ENCODE measurements at places on chromosomes 16 and 17.

DNA sequence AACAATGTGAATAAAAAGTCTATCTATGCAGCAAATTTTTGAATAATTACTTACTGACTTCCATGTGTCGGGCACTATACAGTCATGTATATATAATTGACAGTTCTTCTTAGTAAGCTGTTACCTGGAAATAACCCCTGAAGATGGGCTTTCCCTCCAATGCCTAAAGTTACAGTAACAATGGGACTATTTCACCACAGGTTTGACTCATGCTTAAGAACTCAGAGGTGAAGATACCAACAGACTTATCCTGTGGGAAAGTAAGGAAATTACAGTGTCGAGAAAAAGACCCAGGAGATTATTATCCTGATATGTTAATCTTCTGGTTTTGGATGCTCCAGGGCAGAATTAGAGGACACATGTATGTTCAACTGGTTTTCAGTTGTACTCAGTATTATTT is 601.5 kb upstream of the SOX9 start:
- DNase-seq, result no peak

GRCh38 chr16:87959391-87959990 is 8.3 kb downstream of the BANP start:
- no peak for DNase-seq

DNA sequence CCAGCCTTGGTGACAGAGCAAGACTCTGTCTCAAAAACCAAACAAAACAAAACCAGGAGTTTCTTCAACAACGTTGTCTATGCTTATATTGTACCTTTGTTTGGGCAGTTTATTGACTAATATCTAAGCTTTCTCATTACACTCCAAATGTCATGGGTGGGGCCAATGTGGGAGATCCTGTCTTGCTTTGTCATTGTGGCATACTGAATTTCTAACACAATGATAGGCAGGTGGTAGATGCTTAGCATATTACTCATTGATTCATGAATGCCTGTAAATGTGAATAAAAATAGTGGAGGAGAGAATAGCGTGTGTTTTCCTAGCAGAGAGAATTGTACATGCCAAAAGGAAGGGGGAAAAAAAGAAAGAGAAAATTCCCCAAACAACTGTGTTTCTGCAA is 802.5 kb upstream of the EEF2KMT start:
- DNase-seq, result no peak

- no peak for DNase-seq
Measured at GRCh38 chr16:88821168-88821850, 9.6 kb upstream of the APRT start.

DNA sequence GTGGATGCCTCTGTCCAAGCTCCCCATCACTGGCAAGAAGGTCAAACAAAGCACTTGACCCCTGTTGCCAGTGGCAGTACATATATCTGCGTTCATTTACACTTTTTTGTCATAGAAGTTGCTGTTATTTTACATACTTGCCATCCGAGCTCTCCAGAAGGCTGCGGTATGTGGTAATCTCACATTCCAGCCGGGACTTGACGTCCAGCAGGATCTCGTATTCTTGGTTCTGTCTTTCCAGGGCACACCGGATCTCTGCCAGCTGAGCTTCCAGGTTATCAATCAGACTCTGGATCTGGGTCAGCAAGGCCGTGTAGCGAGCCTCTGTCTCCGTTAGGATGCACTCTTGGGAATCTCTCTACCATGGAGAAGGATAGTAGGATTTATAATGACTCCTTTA is 6.6 kb downstream of the KRT39 start:
- DNase-seq, result no peak

GRCh38 chr17:40551091-40551878 is 14.0 kb downstream of the CCR7 start:
- no peak for DNase-seq

DNA sequence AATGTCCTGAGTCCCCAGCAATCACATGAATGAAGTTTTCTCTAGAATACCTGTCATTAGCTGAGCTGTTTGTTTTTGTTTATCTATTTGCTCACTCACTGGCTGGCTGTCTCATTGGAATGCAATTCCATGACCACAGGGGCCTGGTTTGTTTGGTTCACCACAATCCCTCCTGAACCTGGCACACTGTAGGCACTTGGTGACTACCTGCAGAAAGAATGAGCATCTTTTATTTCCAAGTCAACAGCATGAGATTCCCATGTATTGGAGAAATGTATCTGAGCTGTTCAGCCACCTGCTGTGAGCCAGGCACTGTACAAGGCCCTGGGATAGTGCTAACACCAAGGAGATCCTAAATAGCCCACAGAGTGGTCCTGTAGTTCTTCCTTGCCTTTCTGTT is 345.1 kb downstream of the XYLT1 start:
- no peak for DNase-seq

DNA sequence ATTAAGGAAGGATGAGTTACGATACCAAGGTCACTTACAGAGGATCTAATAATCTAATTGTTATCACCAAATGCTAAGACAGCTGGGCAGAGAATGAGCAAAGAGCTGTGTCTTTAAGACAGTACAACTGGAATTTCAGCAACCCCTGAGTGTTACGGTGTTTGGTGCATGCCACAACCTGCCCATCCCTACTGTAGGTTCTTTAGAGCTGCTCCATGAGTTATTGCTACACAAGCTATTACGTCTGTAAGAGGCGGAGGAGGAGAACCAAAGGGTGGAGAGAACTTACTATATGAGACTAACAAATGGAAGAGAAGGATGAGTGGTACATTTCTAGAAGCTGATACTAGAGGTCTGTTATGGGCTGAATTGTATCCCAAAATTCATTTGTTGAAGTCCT is 14.2 kb upstream of the C17orf78 start:
- DNase-seq, result no peak

- DNase-seq, result no peak
Measured at GRCh38 chr17:43366891-43367736, 31.7 kb upstream of the ARL4D start.

GRCh38 chr16:14585287-14585686 is 44.8 kb downstream of the PARN start:
- no peak for DNase-seq

DNA sequence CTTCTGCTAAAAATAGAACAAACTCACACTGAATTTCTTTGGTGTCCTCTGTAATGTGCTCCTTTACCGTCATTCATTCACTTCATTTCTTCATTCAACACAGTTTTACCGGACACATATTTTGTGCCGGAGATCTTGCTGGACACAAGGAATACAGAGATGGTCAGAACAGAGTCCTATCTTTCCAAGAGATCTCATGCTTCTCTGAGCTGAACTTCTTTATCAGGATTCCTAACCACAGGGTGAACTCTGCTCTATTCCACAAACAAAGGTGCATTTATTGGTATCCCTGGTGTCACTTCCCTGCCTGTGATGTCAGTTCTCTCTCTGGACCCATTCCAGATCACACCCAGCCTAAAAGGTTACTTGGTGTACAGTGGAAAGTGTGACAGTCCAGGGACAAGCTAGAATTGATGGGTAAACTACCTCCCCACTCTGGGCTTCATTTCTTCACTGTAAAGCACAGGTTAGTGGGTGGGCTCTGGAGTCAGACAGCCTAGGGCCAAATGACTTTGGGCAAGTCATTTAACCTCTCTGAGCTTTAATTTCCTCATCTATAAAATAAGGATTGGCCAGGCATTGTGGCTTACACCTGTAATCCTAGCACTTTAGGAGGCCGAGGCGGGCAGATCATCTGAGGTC is 4.2 kb downstream of the IFI35 start:
- DNase-seq, result no peak

- no peak for DNase-seq
Measured at GRCh38 chr17:72517413-72518158, 396.8 kb downstream of the SOX9 start.

All from D721Med (cell line).